ENCODE measurements at places on chromosomes 12 and 14.

DNA sequence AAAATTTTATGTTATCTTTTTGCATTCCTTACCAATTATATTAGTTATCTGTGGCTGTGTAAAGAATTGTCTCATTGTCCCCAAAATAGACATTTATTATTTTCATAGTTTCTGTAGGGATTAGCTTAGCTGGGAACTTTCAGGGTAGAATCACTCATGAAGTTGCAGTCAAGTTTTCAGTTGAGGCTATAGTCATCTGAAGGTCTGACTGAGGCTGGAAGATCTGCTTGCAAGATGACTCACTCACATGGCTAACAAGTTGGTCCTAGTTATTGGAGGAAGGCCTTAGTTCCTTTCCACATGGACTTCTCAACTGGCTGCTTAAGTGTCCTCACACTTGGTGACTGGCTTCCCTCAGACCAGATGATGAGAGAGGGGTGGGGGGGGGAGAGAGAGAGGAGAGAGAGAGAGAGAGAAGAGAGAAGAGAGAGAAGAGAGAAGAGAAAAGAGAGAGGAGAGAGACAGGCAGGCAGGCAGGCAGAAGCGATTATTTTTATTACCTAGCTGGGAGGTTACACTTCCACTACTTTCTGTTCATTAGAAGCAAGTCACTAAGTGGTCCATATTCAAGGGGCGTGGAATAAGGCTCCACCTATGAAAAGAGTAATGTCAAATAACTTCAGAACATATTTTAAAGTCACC, 6.4 kb downstream of the AP5M1 start:
- DNase-seq, result no peak

DNA sequence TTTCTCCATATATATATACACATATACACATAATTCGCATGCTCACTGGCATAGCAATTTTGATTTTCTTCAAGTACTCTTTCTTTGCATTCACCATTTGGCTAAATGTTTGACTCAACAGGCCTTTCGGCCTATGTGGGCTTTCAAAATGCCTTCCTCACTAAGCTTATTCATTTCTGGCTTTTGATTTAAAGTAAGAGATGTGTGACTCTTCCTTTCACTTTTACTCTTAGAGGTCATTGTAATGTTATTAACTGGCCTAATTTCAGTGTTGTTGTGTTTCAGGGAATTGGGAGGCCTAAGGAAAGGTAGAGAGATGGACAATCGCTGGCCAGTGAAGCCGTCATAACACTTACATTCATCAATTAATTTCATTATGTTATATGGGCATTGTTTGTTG, 14.5 kb upstream of the KLRD1 start:
- no peak for DNase-seq

GRCh38 chr12:50275556-50275955, 7.8 kb downstream of the LIMA1 start:
- DNase-seq, result no peak

DNA sequence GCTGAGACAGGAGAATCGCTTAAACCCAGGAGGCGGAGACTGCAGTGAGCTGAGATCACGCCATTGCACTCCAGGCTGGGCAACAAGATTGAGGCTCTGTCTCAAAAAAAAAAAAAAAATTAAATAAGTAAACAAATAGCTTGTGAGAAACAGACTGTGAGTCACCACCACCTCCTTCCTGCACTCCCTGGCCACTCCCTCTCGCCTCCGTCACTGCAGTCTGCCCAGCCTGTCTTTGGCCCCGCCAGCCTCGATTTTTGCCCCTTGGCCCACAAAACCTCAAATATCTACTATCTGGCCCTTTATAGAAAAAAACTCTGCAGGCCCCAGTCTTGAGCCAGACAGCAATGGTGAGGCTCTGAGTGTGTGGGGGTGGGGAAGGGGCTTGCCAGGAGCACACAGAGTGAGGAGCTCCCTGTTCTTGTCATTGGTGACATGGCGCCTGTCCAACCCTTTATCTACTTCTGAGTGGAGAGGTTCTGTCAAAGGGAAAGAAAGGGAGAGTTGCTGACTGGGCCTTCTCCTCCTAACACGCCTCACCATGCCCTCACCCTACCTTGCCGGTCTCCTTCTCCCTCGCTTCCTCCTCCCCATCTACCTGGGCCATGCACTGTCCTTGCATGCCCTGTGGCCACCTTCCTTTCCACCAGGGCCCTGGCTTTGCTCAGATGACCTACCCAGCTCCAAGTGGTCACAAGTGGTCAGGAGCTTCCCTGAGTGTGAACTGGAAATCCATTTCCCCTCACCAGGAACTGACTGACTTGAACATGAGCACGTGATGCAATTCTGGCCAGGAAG, 22.1 kb downstream of the LGMN start:
- no peak for DNase-seq

DNA sequence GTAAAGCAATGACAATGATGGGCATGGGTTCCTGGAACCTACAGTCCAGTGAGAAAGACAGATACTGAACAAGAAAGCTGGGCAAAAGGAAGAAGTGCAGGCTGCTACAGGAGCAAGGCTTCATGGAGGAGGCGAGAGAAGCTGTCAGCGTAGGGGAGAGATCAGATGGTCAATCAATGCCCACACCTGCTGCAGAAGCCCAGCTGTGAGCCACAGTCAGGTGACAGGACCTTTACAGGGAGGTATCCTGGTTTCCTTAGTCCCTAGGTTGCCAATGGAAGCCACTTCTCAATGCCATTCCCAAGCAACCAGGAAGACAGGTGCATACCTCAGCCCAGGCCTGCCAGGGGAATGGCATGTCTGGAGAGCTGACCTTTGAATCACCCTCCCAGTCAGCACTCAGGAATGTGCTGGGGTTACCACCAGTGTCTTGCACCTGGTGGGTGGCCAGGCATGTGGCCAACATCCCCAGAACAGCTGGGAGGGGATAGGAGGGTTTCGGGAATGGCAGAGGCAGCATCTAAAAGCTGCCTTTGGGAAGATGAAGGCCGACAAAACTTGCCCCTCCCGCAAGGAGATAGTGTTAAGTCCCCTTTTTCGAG, 170.3 kb downstream of the TTC7B start:
- DNase-seq, result peak; percentile 35

DNA sequence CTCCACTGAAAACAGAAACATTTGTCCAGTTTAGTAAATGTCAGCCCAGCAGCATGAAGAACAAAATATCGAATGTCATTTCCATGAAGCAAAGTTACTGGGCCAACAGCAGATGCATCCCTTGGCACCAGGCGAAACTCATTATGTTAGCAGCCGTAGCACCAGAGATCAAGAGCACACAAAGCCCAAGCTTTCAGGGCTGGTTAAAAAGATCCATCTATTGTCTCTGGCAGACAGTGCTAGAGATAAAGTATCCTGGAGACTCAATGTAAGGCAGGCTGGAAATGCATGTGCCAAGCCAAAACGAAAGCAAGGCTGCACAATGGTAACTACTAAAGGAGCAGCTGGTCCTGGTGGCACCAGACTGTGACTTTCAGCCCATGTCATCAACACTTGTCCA, 120.3 kb upstream of the PLEKHG7 start:
- no peak for DNase-seq

DNA sequence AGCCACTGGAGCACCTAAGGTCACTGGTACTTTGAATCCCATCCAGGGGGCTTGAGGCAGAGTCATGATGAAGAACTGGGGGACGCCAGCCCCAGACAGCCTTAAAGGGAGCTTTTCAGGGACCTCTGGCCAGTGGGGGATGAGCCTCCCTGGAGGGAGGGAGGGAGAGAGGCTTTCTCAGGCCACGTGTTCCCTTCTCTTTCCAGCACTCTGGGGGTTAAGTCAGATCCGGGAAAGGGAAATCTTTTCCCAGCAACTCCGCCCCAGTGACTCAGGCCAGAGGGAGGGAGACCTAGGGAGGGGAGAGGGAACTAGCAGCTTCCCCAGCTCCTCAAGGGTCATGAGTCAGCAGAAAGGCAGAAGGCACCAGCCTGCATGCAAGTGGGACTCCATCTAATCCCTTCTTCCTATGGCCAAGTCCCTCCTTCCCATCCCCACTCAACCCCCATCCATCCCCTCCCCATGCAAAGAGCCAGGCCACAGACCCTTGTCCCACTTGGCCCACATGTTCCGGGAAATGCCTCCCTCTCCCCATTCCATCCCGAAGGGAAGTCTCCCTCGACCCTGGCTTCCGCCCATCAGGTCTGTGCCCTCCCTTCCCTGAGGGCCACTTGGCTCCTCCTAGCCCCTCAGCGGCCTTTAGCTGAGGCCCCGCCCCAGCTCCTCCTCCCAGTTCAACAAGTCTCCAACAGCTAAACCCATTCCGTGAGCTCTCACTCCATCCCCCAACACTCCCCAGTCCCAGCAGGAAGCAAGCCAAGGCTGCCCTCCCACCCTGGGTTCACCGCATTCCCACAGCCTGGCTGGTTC, 5.6 kb downstream of the TNFRSF1A start:
- DNase-seq, result peak; percentile 100

DNA sequence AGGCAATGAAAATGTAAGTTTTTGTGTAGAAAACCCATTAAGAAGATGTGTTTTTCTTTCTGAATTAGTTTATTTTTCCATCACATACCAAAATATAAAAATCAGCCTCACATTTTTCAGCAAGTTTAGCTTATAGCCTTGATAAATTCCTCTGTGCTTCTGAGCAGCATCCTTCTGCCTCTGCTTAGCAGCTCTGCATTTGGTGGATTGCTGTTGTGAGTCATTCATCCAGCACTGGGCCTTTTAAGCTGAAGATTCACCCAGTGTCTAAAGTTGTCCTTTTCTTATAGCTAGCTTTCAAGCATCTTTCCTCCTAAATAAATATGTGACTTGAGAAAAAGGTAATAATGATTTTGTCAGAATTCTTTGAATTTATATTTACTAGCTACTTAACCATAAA, 206.1 kb downstream of the PCNX1 start:
- no peak for DNase-seq

- no peak for DNase-seq
Measured at GRCh38 chr12:25924491-25925001, 33.9 kb upstream of the RASSF8 start.

- no peak for DNase-seq
Measured at GRCh38 chr12:131067981-131068851, 114.5 kb downstream of the ADGRD1 start.

Measured in NT2/D1 (cell line).